ENCODE measurements at places on chromosomes 7 and 10.

DNA sequence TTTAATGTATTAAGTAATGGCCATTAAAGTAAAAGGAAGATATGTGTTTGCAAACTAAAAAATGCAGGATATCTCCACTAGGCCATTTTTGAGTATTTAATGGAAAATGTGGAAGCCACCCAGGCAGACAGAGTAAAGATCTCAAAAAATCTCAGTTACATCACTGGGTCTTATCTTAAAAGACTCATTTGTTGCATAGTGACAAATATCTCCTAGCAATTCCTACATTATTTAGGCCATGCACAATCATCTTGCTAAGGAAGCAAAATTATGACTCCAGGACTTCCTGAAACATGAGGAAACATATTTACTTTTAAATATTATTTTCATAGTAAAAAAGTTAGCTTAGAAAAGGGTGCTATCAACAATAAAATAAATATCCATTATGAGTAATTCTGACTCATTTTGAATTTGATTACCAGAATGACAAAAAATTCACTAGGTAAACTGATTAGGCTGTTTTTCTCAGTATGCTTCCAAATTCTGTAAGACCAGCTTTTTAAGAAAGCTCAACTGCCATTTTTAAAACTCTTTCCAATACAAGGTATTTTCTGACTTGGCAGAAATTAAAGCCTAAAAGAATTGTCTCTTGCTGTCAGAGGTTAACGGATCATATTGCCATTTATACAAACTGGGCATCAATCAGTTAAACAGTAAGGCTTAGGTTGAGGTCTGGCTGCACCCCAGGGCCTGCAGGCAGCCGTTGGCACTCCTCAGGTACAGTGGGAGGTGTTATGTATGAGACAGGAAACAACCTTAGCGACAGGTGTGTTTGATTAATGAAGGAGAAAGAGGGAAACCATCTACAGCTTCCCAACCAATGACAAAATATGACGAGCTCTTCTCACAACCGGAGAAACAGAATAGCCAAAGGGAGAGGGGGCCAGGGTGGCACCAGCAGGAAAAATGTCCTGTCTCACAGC is 31.8 kb downstream of the PCLO start:
- DNase-seq, result peak; percentile 81

DNA sequence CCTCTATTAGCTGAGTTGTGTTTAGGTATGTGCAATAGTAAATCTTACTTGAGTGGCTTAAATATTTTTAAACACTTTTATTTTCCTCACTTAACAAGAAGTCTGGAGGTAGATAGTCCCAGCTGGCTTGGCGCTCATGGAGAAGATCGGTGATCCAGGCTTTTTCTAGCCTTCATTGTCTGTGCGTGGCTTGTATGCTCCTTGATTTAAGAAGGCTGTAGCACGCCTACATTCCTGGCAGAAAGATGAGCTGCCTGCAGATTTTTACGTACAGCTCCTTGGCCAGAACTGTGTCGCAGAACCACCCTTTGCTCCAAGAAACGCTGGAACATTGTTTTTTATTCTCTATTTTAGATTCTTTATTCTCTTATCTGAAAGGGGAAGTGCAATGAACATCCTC is 284.1 kb downstream of the KIF20B start:
- DNase-seq, result no peak

DNA sequence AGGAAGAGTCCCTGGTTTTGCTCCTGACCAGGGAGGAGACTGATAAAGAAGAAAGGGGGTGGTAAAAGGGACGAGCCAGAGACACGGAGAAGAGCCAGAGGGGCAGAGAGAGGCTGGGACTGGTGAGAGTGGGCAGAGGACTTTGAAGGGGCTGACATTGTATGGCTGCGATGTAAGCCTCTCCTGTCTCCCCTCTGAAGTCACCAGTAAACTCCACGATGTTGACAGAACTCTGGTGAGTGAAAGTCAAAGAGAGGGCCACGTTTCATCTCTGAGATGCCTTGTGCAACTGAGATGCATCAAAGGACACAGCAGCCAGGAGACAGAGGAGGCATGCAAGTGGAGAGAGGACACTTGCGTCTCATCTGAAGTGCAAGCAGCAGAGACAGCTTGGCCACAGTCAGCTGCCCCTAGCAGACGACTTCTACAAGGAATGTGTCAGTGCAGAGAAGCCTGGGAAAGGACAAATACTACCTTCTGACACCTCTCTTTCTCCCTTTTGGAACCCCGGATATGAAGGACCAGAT is 54.3 kb downstream of the SMKR1 start:
- DNase-seq, result no peak

GRCh38 chr10:113961182-113962031 is 82.3 kb upstream of the ADRB1 start:
- DNase-seq, result no peak

GRCh38 chr7:184294-185264 is 7.8 kb upstream of the FAM20C start:
- DNase-seq, result no peak

GRCh38 chr7:124792002-124792401 is 26.4 kb upstream of the GPR37 start:
- DNase-seq, result no peak

GRCh38 chr7:17104419-17104818 is 194.0 kb upstream of the AHR start:
- DNase-seq, result no peak

- no peak for DNase-seq
Observed at GRCh38 chr10:6053816-6054631, 8.1 kb downstream of the IL2RA start.

GRCh38 chr10:64040781-64041180 is 519.6 kb downstream of the REEP3 start:
- no peak for DNase-seq

GRCh38 chr7:134873253-134873652 is 93.8 kb downstream of the CALD1 start:
- no peak for DNase-seq

DNA sequence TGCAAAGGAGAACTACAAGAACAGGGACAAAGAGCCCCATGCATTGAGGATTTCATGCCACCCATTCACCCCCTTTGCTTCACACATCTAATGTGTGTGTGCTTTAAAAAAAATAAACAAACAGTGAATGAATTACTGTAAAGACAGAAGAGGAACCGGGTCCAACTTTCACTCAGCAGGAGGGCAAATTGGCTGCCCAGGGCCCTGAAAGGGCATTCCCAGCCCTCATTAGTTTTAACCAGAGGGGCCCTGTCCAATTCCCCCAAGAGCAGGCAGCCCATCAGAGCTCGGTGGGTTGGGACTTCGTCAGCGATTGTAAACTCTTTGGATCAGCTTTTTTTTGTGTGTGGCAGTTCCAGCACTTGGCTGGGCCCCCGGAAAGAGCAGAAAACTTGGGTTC is 73.6 kb upstream of the PDZD8 start:
- no peak for DNase-seq

DNA sequence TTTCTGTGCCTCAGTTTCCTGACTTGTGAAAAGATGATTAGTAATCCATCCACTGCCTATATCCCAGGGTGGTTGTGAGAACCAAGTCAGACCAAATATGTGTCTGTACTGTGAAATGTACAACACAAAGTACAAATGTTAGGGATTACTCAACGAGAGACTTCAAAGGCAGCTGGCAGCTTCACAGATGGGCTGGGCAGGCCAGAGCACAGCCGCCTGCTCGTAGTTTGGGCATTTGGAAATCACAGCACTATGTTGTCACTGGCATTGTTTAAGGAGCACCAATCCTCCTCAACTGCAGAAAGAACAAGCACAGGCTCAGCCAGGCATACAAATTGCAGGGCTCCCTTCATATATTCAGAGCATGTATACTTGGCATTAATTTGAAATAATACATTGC is 64.5 kb upstream of the C10orf90 start:
- no peak for DNase-seq

- DNase-seq, result no peak
Observed at GRCh38 chr7:129405527-129405926, 28.7 kb upstream of the STRIP2 start.

DNA sequence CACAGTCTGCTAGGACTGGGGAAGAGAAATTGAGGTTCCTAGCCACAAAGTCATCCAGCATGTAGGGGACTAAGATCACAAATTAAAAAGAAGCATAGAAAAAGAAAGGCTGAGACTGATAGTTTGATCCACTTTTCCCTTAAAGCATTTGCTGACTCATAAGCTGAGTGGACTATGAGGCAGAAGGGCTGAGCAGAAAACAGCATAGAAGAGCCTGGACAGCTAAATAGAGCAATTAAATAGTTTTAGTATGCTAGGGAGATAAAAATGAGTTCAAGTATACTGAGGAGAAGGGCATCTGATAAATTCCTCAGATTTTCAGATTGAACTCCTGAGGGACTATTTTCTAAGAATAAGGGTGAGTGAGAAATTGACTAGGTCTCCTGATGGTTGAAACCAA is 155.9 kb upstream of the EGR2 start:
- no peak for DNase-seq

DNA sequence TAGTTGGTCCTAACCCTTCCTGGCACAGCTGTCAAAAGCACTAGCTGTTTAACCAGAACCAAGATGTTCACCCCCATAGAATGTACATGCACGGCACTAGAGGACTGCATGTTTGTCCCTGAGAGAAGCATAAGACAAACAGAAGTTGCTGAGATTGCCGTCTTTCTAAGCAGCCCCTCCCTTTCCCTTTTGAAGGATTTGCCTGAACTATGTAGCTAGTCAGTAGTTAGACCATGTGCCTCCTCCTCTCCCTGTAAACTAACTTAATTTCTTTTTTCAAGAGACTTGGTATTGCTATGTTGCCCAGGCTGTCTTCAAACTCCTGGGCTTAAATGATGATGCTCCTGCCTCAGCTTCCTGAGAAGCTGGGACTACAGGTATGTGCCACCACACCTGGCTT is 40.7 kb downstream of the TBC1D12 start:
- no peak for DNase-seq

DNA sequence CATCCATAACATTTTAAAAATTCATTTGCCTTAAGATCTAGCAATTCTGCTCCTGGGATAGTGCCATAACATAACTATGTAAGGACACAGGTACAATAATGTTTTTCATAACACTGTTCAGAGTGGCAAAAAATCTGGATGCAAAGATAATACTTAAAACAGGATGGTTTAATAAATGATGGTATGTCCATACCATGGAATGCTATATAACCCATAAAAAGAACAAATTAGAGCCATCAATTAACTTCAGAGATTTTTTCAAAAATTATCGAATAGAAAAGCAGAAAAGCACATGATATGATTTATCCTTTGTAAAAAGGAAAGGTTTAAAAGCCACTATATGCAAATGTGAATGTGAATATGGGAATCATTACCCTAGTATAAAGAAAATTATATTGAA is 193.4 kb upstream of the LRRN3 start:
- no peak for DNase-seq

DNA sequence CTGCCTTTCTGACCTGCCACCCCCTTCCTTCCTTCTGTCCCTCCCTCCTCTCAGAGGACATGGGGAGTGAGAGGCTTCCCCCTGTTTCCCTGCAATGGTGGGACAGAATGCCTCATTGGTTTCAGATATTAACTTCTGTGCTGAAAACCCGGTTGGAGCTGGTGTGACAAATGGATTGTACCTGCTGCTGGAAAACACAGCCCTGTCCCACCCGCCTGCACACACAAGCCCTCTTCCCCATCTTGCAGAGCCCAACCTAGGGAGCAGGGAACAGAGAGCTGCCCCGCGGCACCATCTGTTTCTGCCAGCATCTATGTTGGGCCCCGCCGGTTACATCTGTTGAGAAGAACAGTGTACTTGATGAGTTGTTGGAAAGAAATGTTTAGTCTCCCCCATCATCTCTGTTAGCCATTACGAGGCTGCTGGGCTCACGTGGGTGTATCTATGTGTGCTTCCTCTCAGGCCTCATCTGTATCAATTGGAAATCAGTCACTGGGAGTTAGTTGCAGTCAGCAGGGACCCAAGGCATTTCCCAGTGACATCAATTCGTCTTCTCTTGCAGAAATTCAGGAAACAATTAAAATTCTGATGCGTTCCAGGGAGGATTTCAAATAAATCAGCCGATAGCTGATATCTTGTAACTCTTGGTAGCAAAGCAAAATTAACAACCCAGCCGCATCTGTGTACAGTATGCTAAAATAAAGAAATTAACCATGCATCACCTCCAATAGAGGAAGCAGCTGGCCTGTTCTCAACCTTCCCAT is 725.6 kb upstream of the GALNT17 start:
- DNase-seq, result no peak

DNA sequence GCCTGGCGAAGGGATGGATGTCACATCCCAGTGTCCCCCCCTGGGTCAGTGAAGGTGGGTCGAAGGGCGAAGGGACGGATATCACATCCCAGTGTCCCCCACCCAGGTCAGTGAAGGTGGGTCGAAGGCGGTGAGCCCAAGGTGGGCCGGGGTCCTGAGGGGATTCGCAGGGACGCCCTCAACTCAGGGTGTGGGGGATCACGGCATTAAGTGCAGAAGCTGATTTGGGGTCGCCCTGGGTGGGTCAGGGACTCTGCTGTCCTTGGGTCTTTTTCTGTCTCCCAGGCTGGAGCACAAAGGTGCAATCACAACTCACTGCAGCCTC is 21.9 kb downstream of the ADAP1 start:
- no peak for DNase-seq

Data from NCI-H2081 treated with DMSO at 0.1 percent for 48 hours (cell line).